ENCODE measurements at places on chromosomes 1 and 21.

DNA sequence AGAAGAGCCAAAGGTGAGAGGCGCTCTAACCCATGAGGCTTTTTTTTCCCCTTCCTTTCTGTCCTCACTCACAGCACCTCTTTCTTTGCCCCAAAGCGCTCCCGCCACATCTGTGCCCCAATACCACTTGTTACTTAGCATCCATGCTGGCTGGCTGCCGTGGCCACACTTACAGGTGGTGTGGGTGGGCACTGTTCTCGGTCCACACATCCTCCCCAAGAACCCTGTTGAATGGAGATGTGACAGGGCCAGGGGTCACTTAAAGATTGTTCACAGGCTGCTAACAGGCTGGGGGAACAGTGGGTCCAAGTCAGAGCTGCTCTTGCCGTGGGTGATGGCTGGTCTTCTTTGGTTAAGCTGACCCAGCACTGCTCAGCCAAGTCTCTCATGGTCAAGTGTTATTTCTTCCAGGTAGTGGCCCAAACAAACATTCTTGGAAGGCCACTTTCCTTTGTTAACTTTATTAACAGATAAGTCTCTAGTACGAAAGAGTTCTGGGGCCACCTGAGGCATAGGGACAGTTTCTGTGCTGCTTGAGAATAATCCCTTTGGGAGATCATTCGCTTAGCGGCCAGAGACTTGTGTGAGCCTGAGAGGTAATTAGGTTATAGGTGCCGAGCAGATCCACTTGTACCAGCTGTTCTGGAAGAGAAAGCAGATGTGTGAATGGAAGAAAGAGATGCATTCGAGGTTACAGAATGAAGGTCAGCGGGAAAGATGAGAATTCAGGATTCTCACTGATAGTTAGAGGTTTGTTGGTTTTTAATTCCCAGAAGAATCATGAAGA, 62.6 kb upstream of the IRF2BP2 start:
- DNase-seq: no peak

DNA sequence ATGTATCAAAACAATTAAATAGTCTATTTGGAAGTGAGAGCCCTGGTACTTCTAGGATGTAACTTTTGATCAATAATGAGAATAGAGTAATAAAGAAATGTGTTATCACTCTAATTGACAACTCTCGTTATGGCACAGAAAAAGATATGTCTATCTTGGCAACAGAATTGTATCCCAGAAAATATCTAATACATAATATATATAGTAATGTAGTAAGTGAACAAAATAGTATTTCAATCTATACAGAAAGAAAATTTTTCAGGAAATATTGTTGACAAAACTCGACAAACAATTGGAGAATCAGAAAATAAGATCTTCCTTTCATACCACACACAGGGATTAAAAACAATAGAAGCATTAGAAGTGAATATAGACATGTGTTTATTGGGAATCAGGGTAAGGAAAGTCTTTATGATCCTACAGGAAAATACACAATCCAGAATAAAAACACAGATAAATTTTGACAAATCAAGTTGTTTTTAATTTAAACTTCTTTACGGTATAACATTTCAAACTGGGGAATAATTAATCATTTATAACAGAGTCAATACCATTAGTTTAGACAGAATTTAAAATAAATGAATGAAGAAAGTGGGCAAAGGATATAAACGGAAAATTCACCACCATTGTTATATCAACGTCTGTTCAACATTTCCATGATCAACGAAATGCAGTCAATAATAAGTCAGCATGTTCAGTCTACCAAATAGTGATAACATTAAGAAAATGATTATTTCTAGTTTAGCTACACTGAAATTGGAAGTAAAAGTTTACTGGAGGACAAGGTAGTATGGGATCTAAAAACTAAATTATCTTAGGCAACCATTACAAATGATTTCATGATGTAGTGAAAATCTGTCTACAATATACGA, 1526.5 kb upstream of the TPTE start:
- DNase-seq: no peak

DNA sequence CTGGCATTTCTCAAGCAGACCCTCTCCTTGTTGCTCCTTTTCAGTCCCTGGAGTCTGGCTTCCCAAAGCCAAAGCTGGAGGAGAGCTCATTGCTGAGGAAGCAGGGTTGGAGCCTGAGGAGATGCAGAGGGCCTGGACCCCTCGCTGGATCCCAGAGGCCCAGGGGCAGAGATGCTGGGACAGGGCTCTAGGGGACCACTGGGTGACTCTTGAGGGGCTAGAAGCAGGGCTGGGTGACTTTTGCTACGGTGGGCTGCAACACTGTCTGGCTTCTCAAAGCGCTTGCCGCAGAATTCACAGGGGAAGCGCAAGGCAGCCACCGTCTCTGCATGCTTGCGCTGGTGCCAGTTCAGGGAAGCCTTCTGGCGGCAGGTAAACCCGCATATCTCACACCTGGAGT, 8.8 kb downstream of the ZNF692 start:
- no peak for DNase-seq

DNA sequence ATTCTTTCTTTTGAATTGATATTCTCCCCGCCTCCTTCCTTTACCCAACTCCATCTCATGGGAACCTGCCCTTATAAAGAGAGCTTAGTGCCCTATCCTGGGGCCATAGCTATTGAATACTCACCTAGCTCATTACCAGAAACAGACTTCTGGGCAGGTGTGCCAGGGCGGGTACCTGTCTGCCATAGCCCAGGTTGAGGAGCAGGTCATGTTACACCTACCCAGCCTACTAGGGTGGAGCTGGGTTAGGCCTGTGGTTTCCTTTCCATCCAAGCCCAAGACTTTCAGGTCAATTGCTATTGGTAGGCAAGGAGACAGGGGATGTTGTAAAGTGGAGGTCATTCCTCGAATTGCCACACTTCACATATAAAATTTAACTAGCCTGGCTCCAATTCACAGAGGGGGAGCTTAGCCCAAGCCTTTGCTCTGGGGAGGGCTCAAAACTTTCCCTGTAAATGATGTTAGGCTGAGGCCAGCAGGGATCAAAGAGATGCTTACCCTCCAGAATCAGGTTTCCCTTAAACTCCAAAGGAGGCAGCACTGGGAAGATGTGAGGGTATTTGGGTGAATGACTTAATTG, 87.1 kb upstream of the IPO9 start:
- DNase-seq: no peak

DNA sequence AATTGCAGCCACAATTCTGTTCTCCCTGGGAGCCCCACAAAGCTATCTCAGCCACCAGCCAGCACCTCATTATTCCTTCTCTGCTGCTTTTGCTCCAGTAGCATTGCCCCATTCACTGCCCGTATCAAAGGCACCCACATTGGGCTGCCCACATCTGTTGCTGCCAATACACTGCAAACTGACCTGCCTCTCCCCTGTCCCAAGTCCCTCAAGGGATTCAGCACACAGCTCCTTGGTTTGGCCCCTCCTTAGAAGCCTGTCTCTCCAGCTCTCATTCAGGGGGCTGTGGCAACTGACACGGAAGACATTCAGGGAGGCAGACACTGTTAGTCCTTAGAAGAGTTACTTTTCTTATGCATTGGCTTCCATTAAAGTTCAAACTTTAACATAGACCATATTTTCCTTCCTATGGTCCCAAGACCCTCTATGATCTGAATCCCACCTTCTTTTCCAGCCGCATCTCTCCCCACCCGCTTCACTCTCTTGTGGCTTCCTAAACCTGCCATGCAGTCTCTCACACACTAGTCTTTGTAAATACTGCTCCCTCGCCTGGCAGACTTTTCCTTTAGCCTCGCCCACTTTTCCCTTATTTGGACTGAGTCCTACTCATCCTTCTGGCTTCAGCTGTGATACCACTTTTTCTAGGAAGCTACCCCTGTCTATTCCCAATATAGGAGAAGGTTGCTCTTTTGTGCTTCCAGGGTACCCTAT, 19.3 kb upstream of the KLHDC8A start:
- DNase-seq: no peak

GRCh38 chr1:88150330-88150729, 533.7 kb upstream of the PKN2 start:
- DNase-seq: no peak

DNA sequence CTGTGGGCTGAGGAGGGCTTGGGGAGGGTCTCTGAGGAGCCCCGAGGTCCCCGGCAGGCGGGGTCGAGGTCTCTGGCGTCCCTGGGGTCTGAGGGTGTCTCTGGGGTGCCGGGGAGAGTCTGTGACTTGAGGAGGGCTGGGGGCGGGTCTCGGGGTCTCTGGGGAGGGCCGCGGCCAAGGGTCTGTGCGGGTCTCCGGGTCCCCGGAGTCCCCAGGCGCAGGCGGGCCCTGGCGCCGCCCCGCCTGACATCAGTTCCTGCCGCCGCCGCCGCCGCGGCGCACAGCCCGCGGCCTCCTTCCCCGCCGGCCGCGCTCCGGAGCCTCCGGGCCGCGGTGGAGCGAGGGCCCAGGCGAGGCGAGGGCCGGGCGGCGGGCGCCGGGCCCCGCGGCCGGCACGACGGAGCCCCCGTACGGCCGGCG, at the start of gene PLEKHM2:
Gene PLEKHM2 (plus strand): TSS at position 279 of the 420 bp plus-strand sequence. CDS start 239 bp downstream, outside the sequence.
- DNase-seq: no peak

- DNase-seq: no peak
Measured at GRCh38 chr1:5989731-5990271, 2.4 kb downstream of the NPHP4 start.

DNA sequence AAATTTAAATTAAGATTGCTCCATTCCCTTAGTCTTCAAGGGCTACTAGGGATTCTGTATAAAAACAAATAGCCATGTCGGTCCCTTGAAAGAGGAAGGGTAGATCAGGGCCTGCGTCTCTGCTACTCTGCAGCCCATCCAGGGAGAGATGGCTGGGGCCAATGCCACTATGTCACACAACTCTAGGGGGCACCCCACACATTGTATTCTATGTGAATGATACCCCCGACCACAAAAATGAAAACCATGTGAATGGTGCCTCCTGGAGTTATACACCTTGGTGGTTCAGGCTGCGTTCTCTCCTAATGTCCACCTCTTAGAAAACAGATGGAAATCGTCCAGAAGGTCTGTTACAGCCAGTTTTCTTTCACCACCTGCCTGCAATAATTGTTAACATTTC, 18.0 kb downstream of the PIK3C2B start:
- DNase-seq: no peak

DNA sequence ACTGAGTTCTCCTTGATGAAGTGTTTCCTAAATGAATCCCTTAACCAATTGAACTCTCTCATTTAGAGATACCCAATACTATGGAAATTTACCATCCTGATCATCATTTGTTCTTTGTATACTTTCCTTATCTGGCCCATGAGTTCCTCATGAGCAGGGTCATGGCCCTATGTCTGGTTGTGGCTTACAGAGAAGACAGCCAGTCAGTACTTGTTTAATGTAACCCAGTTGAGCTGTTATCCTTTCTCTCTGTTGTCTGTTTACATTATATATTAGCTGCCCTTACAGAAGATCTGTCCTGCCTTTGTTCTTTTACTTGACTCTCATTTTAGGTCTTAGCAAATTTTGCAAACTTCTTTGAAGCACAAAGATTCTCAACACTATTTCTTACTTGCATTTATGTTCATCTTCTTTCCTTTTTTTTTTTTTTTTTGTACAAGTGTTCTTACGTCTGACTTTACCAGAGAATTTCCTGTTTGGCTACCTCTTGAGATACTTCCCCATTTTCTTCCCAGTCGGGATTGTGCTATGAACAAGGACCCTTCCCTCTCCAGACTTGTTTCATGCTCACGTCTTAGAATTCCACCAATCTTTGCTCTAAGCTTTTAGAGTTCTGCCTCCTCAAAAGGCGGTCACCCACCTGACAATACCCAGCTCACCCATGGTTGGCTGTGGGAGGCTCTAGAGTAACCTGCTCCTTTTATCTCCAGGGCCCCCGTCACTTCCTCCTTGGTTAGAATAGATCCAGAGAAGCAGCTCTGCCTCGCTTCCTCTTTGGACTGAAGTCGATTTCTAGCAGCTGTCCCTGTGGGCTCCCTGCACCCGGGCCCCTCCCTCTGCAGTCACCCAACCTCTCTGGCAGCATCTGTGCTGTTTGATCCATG, 53.6 kb upstream of the RUNX1 start:
- no peak for DNase-seq

DNA sequence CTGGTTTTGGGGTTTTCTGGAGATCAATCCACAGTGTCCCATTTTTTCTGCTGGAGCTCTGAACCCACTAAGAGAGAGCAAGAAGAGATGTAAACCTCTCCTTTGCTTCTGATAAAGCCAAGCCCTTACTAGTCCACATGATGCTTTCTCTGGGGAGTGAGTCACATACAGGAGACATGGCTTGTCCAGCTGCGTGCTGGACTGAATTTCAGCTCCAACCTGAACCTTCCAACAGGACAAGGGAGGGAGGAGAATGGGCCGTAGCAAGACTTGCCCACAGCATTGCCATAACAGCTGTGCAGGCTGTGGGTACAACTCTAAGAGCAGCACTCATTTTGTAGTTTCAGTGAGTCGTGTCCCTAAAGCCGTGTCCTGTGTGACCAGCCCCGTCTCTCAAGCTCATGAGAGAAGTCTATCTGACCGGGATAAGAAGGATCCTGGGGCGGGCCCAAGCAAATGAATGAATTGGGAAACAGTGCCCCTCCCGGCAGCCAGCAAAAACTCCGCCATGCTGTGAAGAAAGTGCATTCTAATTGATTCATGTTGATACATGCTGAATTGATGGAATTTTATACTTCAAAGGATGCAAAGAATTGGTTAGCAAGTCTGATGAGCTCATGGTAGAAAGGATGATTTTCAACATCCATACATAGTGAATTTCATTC, 195.2 kb downstream of the GABPA start:
- DNase-seq: no peak

DNA sequence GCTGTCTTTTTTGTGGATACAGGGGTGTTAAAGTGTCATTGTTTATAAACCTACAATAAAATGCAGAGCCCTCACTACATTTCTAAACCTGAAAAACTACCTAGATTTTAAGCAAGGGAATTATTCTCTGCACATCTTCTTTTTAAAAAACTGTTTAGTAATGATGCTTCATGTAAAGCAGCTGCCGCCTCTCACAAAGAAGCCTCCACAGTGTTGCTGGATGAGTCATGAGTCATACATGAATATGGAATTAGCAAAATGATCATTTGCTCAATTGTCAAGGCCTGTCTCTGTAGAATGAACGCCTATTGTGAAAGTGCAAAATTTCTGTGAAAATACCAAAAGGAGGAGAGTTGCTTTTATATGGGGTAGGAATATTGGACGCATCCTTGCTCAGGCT, 259.5 kb upstream of the CHRM3 start:
- no peak for DNase-seq

GRCh38 chr1:71986160-71986559, 296.2 kb downstream of the NEGR1 start:
- no peak for DNase-seq

DNA sequence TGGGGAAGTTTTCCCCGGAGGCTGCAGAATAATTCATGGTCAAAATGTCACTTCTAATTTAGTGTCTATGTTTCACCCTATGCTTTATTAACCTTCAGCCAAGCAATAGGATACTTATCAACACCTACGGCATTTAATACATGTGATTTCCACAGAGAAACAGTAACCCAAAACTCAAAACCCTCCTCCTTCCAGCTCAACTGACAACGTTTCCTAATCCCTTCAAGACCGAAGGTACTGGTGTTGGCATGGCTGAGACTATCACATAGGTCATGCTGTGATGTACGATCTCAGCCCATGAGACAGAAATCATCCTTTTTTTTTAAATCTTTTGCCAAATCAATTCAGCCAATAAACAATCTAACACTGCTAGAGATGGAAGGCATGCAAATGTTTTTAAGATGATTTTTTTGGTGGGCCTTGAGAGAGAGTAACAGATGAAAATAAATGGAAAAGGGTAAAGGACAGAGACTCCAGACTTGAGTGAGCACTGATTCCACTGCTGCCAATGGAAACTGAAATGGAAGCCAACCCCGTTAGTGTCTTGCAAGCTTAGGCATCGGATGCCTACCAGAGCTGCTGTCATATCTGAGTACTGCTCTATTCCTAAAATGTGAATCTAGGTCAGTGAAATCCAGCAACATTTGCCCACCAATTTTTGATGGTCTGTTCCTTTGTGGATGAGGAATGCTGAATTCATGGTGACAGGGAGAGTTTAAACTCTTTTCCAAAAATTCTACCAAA, 63.4 kb upstream of the BCL10 start:
- DNase-seq: no peak

Measured in stimulated activated CD8-positive, alpha-beta memory T cell treated with anti-CD3 and anti-CD28 coated beads, Interleukin-7, amount 100 ng/mL, for 24 hours (primary cell).